HL-60 (cell line): ENCODE measurements at places on chromosomes 6 and 20.

DNA sequence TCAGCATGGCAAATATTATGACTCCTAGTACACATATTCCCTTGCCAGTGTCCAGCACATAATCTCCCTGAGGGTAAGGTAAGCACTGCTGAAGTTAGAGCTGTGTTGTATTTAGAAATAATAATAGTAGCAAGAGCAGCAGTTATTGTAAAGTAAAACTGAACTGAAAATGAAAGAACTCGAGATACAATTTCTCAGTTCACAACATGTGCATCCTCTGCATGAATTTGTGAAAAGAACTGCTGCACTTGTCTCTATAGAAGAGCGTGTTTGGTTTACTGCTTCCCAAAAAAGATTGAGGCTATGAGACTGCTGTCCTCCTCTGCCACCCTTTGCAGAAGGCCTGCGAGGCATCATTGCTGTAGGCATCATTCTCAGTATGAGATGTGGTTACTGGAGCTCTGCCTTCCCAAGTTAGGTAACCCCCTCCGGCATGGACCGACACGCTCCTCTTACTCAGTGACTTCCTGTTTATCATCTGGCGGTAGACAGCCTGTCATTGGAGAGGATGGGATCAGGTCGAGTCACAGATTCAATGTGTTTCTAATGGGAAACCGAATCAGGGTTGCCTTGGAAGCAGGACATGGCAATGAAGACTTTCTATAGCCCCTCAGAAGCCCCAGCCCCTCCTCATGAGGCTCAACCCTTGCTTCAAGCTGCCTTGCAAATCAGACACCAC, 48.1 kb downstream of the SLC24A3 start:
- peak; percentile 14 for DNase-seq

GRCh38 chr6:131627724-131628682, at the start of gene MED23:
TSS of gene MED23 (minus strand) at chr6:131628242. CDS start at chr6:131628049, 193 bp downstream.
- peak; percentile 95 for DNase-seq

GRCh38 chr20:49290608-49291191, 12.8 kb upstream of the ZNFX1 start:
- no peak for DNase-seq

DNA sequence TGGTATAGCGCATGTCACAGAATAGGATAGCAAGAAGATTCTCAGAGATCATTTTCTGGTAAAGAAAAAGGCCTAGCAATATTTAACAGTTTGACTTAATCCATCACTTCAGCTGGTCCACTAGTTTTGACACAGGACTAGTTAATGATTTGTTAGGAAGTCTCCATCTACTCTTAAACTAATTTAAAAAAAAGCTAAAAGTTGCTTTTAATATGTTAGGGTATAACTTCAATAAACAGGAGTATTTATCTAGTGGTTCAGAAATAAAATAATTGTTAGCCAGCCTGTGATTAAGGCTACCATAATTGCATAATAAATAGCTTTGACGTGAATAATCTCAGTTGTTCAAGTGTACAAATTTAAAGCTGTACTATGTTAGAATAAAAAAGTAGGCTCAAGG, 195.6 kb downstream of the FUT9 start:
- no peak for DNase-seq

DNA sequence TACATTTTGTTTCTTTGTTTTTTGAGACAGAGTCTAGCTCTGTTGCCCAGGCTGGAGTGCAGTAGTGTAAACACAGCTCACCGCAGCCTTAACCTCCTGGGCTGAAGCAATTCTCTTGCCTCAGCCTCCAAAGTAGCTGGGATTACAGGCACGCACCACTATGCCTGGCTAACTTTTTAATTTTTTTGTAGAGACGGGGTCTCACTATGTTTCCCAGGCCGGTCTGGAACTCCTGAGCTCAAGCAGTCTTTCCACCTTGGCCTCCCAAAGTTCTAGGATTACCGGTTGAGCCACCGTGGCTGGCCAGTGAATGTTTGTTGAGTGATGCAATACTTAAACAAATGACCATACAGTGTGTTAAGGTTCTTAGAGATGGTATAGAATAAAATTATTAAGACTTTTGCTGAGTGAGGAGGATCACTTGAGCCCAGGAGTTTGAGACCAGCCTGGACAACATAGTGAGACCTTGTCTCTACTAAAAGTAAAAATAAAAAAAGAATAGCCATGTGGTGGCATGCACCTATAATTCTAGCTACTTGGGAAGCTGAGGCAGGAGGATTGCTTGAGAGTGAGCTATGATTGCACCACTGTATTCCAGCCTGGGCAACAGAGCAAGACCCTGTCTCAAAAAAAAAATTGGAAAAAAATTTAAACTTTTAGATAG, 13.4 kb downstream of the CEP250 start:
- no peak for DNase-seq

GRCh38 chr20:1935696-1936366, 40.6 kb downstream of the SIRPA start:
- no peak for DNase-seq

- DNase-seq: no peak
These were observed 298.2 kb downstream of the PHACTR1 start for GRCh38 chr6:13014504-13015378.

GRCh38 chr6:22350109-22350508, 53.3 kb upstream of the PRL start:
- DNase-seq: no peak

GRCh38 chr20:17549131-17549530, 18.0 kb upstream of the BFSP1 start:
- DNase-seq: no peak

DNA sequence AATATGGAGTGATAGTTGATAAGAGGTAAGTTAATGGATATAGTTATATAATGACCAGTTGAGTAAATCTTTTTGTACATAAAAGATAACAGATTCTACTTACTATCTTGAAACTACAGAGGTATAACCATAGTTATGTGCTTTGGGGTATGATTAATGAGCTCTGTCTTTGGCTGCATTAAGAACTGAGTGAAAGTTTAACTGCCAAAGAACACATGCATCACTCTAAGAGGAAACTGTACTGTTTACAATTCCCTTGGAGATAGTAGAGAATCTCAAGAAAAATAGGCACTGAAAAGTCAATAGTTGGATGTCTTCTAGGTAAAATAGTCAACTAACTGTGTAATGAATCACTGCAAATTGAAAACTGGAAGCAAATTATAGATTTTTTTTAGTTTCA, 1129.5 kb downstream of the EPHA7 start:
- no peak for DNase-seq

DNA sequence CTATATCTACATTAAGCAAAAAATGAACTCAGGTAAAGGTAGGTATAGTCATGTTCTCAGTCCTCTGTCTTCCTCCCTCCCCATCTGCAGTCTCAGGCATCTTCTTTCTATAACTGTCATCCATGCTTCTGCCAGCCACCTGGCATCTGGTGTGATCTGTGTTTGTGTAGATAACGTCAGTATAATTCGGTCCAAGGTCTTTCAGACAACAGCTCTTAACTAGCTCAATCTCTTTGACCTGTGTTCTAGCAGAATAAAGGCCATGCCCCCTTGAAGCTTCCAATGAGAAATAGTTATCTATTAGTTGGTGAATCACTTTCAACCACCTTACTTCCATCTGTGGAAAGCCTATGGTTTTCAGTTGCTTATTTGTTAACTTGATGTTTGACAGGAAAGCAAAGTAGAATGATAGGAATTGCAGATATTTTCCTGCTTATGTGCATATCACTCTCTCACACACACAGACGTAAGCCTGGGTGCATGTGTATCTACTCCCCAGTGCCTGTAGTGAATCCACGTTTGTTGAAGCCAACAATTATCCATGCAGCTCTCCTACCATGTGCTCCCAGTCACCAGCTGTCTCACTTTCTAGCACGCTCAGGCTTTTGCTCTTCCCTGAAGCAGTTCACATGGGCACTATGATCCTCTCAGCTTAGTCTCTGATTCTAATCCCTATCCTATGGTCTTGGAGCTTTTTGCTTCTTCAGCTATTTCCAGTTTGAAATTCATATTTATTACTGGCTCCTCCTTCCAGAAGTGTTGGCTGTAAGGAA, 433.7 kb upstream of the MANEA start:
- DNase-seq: no peak

- no peak for DNase-seq
These were observed 307.0 kb downstream of the TAF4 start for GRCh38 chr20:61758564-61759200.

- DNase-seq: no peak
These were observed 551.3 kb upstream of the CDH4 start for GRCh38 chr20:60700728-60701127.

- no peak for DNase-seq
These were observed 46.8 kb downstream of the SNX5 start for GRCh38 chr20:17921774-17922173.

DNA sequence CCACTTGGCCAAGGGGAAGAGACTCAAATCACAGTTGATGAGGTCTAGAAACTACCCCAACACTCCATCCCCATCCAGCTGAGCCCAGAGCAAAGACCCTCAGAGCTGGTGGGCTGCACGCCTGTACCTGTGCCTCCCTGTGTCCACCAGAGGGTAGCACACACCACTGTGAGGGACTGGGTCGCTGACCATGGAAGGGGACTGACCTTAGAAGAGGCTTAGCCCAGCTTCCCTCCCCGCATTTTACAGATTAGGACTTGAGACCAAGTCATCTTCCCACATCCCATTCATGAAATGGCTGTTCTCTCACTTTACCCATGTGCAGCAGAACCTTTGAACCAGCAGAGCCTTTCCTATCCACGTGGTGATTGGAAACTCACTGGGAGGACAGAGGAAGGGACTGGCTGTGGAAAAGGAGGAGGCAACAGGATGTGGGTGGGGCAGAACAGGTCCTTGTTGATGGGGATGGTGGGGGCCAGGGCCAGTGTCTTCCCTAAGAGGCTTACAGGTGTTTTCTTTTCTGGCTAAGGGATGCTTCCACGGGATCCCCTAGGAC, 44.3 kb downstream of the CPXM1 start:
- DNase-seq: no peak

GRCh38 chr6:24901698-24902328, 33.9 kb downstream of the RIPOR2 start:
- no peak for DNase-seq

GRCh38 chr20:58603721-58604120, 47.4 kb upstream of the STX16 start:
- DNase-seq: no peak
